Adrenal gland (tissue), 19 donors: ENCODE measurements at places on chromosomes 2 and 18. TPM values are rescaled to one million over a fixed set of nuclear protein-coding genes. Genes with fewer than 3 reads are reported as not detected.
A peak's percentile ranks its signal among the peaks of the same experiment; 100 is the strongest.

DNA sequence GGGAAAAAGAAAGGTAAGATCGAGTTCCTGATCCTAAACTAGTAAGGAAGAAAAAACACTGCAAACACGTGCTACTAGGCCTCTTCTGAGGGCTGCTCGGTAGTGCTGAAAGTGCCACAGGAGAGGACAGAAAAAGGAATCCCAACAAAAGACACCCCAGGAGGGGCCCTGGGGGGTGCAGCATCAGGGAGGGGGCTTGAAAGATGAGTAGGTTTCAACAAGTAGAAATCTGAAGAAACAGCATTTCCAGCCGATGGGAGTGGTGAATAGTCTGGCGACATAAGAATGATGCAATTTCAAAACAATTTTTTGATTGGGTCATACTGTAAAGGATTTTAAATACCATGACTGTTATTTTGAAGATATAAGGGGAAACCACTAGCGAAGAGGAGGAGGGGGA is 98.6 kb downstream of the NOL10 start:
- H3K27me3 ChIP-seq: no peaks in the 10 kb centered on the region
- H3K4me3 ChIP-seq: no peak overlapping the region
- H3K27ac ChIP-seq: no peak overlapping the region
- H3K36me3 ChIP-seq: no peaks in the 10 kb centered on the region

Gene MFSD6
- total RNA-seq: 9.3 TPM

DNA sequence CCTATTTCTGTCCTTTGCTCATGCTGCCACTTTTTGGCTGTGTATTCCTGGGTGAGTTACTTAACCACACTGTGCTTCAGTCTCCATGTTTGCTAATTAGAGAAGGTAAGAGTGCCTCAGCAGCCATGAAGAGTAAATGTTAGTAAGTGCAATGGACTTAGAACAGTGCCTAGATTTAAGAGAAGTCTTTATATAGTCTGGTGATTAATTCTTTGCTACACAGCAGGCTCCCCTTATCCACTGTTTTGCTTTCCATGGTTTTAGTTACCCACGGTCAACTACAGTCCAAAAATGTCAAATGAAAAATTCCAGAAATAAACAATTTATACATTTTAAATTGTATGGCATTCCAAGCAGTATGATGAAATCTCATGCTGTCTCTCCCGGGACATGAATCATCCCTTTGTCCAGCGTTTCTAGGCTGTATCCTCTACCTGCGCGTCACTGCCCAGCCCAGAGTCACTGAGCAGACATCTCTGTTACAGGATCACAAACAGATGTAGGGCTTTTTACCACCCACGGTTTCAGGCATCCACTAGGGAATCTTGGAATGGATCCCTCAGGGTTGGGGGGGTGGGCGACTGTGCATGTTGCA is 91.0 kb downstream of the CTIF start:
- no peak overlapping the region for H3K27ac ChIP-seq
- no peaks in the 10 kb centered on the region for H3K27me3 ChIP-seq
- peak; percentile 51 for DNase-seq
- H3K4me1 ChIP-seq: peaks cover 4% of the 10 kb centered on the region
- H3K36me3 ChIP-seq: peaks cover 17% of the 10 kb centered on the region

- no peak overlapping the region for H3K27ac ChIP-seq
- no peaks in the 10 kb centered on the region for H3K27me3 ChIP-seq
- H3K36me3 ChIP-seq: no peaks in the 10 kb centered on the region
Measured at GRCh38 chr2:154762638-154763037, 64.1 kb downstream of the KCNJ3 start.

Gene PAX3
- not detected for total RNA-seq

DNA sequence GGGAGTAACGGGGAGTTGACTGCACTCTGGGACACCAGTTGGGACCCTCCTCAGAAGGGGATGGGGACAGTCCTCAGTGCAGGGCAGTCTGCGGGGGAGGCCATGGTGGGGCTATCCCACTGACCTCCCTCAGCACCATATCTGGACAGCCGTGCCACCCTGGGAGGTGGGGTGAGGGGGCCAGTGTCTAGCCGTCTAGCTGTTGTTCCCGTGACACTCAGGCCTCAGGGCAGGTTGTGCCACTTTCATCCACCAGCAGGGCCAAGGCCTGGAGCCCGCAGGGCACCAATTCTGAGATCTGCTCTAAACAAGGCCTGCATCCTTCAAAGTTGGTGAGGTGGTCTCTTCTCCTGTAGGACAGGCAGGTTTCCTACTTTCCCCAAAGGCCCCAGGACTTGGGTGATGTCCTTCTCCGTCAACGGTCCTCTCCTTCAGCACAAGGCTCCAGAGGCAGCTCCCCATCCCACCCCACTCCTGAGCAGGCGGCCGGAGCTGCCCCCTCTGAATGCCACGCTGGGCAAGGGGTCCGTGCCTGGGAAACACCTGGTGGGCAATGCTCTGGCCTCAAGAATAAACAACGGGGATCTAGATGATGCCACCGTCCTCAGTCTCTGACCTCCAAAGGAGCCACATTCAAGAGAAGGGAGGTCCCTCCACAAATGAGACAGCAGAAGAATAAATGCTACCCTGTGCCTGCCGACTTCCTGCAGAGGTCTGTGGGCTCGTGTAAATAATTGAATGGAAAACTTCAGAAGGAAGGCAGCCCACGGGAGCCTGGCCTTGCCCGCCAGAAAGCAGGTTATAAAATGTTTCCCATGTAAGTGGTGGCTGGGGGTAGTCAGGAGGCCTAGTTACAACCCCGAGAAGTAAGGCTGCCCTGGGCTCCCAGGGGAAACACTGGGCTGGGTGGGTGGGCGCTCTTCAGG is 42.8 kb upstream of the PTMA start:
- no peak overlapping the region for H3K4me3 ChIP-seq
- no peaks in the 10 kb centered on the region for H3K36me3 ChIP-seq
- no peaks in the 10 kb centered on the region for H3K27me3 ChIP-seq
- DNase-seq: no peak
- H3K27ac ChIP-seq: peak overlapping the region; percentile 96

DNA sequence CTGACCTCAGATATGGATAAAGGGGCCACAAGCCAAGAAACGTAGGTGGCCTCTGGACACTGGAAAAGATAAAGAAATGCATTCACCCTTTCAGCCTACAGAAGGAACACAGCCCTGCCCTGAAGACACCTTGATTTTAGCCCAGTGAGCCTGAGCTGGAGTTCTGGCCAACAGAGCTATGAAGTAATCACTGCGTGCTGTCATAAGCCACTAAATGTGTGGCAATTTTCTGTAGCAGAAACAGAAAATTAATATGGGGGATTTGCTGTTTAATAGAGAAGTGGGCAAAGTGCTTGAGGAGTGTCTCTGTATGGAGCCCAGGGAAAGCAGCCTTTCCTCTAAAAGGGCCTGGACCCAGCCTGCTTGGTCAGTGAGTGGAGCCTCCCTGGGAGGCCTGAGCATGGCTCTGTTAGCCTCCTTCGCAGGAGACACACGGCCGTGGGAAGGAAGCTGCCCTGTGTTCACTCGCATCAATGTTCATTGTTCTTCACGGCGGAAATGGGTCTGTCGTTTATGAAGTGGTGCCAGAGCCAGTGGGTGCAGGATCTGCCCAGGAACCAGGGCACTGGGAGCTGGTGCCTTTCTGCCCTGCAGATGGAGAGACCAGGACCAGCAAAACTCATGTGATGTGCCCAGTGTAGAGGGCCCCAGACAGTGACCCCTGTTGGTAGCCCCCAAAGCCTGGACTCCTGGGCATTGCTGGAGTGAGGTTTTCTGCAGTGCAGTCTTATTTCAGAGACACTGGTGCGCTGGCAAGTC is 268.9 kb downstream of the NDUFA10 start:
- no peaks in the 10 kb centered on the region for H3K36me3 ChIP-seq
- H3K27ac ChIP-seq: no peak overlapping the region
- H3K4me3 ChIP-seq: no peak overlapping the region
- DNase-seq: no peak
- no peaks in the 10 kb centered on the region for H3K27me3 ChIP-seq
- H3K4me1 ChIP-seq: no peaks in the 10 kb centered on the region

Gene NPPC
- not detected for total RNA-seq

Gene TRAK2
- 35.9 TPM for total RNA-seq

DNA sequence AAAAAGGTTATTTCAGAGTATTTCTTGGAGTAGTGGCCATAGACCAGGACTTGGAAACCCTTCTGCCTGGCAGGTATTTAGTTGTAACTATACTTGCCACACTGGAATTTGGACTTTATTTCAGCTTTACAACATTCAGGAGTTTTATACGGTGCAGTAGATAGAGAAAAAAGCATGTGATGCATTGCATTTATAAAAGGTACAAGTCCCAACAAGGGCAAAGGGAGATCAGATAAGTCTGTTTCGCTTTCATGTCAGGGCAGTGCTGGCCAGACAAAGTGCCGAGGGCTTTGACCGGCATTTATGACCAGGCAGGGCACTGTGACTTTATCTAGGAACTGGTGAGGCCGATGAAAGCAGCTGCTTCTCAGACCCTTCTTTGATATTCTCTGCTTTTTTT is 145.4 kb downstream of the RTN4 start:
- no peak overlapping the region for H3K4me3 ChIP-seq
- H3K4me1 ChIP-seq: no peaks in the 10 kb centered on the region
- no peaks in the 10 kb centered on the region for H3K36me3 ChIP-seq
- H3K27ac ChIP-seq: no peak overlapping the region
- H3K27me3 ChIP-seq: no peaks in the 10 kb centered on the region
- DNase-seq: no peak

DNA sequence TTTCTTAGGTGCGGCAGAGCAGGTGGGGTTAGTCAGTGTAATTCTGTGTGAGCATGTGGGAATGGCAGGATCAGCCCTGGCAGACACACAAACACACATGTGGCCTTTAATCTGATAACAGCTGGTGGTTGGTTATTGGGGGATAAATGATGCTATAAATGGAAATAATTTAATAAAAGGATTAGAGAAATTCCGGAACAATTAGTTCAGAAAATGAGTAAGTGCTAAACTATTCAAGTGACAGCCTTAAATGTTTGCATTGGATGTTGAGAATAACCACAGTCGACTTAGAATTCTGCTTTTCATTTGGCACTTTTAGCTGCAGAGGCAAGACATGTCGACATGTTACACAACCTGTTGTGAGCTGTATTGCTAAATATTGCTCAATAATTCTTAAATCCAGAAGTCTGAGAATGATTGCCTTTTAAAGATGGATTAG is 7.2 kb downstream of the SMYD1 start:
- peaks cover 4% of the 10 kb centered on the region for H3K27me3 ChIP-seq
- no peaks in the 10 kb centered on the region for H3K36me3 ChIP-seq
- DNase-seq: no peak
- no peak overlapping the region for H3K4me3 ChIP-seq
- H3K4me1 ChIP-seq: no peaks in the 10 kb centered on the region

DNA sequence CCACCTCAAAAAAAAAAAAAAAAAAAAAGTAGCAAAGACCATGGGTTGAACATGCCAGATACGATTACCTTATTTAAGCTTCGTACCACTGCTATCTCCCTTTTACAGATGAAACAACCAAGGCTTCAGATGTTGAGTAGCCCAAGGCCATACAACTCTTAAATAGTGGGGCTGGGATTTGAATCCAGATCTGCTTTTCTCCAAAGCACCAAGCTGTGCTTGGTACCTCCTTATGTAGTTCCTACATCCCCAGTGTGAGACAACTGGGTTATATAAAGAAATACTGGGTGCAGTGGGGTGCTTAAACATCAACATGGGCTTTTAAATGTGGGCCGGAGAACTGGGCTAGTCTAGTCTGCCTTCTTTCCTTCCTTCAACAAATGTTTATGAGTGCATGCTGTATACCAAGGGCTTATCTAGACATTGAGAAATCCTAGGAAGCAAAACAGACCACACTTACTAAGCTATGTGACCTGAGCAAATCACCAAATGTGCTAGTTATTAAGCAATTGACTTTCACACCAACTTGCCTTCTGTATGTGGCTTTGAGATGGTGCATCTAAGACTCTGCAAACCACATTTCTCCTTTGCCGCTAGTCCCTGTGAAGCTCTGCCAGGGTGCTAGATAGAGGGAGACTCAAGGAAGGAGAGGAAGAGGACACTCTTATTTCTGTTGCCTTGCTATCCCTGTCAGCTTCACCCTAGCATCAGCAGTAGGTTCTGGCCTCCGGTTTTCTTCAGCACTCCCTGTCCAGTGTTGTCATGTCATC is 206.8 kb upstream of the FBXO11 start:
- no peak overlapping the region for H3K4me3 ChIP-seq
- H3K36me3 ChIP-seq: no peaks in the 10 kb centered on the region
